ENCODE measurements at places on chromosomes 2 and 18. TPM values are rescaled to one million over a fixed set of nuclear protein-coding genes. Genes with fewer than 3 reads are reported as not detected.

GRCh38 chr2:135703300-135703699 is 38.4 kb upstream of the UBXN4 start:
- no peak for DNase-seq

- no peak for DNase-seq
These were observed 240.2 kb downstream of the SH3BP4 start for GRCh38 chr2:235191978-235192377.

GRCh38 chr2:85596026-85596333 is 435 bp downstream of the RNF181 start:
- no peak for DNase-seq

GRCh38 chr2:86622519-86623042 is 1.1 kb downstream of the RNF103 start:
- DNase-seq: peak; percentile 18

DNA sequence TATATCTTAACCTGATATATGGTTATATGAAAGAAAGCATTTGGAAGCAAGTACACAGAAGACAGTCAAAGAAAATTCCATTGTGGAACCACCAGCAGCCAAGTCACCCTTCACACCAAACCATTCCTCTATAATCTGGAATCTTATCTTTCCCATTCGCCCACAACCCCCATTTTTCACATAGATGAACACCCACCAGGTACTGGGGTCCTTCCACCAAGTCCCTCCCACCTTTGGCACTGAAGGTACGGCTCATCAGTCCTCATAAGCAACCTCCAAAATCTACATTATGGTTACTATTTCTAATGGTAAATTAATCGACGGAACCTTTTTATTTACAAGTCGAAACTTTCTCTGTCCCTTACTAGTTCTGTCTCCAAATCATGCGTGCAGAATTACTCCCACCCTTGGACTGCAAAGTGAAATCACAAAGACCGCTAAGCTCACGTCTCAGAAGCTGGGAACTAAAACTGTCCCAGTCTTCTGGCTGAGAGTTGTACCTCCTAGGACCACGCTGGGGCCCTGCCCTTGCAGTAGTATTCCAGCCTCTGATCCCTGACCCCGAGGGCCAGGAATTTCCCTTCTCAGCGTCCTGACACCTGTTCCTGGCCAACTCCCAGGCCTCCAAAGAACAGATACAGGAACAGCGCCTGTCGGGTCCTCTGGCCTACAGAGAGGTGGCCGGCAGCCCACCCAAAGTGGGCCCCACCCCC is 702 bp downstream of the OLA1 start:
- no peak for DNase-seq

GRCh38 chr2:233442028-233442310 is 87.7 kb downstream of the DGKD start:
- no peak for DNase-seq

GRCh38 chr2:151326554-151326953 is 30.8 kb upstream of the TNFAIP6 start:
- DNase-seq: no peak

DNA sequence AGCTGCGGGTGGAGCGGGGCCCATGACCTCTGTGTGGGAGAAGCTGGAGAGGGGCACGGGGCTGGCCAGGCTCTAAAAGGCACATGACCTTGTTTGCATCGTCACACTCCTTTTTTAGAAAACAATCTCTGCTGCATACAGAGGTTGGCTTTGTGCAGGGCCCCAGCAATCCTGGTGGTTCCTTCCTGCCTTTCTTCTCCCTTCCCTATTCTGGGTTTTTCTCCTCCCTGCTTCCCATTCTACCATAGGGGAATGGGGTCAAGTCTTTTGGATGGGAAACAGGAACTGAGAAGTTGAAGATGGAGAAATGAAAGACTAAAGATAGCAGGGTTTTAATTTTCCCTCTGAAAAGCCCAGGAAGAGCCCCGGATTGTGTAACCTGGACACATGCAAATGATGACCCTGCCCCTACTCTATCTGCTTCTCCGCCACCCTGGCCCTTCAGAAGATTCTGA is 53.9 kb downstream of the ASAP2 start:
- no peak for DNase-seq

DNA sequence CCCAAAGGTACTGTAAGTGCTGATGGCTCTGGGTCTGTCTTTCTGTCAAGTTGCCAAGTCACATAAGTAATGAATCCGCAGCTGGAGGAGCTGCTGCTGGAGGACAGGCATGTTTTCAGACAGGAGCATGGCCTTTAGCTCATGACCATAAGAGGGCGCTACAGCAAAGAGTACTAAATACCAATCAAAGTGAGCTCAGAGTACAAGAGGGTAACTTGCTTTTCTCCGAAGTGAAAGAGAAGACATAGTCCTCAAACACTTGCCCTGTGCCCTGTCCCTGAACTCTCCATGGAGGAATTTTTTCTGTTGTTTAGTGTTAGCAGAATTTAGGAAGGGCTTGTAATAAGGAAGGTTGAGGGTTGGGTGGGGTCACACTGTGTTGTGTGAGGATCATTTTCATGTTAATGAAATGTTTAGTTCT is 58.0 kb upstream of the EML6 start:
- DNase-seq: peak; percentile 65

The GLB1L gene
- total RNA-seq: 5.2 TPM

The CYP27A1 gene
- total RNA-seq: 9.3 TPM

The LYG1 gene
- total RNA-seq: 0.35 TPM

The MPHOSPH10 gene
- total RNA-seq: 36.6 TPM

The CMPK2 gene
- 0.13 TPM for total RNA-seq

The RUFY4 gene
- total RNA-seq: 0.31 TPM

The KCNG3 gene
- total RNA-seq: 15.5 TPM
